ENCODE measurements at places on chromosomes 12 and 14.

DNA sequence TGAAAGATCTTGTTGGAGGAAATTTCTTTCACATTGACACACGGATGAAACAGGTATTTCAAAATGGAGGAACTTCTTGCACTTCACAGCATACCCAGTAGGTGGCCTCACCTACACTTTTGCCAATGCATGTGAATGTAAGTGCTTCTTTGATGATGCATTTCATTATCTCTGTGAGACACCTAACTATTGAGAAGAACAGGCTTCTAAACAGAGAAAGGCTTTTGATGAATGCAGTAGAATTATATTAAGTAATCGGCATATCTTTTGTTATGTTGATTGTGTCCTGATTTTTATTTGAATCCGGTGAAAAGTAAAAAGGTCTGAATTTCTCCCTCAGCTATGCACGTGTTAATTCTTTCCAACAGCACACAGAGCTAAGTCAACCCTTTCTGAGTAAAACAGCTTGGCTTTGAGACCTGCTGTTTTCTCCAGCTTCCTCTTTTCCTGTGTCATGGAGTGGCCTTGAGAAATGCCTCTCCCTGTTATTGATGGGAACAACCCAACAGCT is 399.0 kb downstream of the NAV3 start:
- DNase-seq, result no peak

DNA sequence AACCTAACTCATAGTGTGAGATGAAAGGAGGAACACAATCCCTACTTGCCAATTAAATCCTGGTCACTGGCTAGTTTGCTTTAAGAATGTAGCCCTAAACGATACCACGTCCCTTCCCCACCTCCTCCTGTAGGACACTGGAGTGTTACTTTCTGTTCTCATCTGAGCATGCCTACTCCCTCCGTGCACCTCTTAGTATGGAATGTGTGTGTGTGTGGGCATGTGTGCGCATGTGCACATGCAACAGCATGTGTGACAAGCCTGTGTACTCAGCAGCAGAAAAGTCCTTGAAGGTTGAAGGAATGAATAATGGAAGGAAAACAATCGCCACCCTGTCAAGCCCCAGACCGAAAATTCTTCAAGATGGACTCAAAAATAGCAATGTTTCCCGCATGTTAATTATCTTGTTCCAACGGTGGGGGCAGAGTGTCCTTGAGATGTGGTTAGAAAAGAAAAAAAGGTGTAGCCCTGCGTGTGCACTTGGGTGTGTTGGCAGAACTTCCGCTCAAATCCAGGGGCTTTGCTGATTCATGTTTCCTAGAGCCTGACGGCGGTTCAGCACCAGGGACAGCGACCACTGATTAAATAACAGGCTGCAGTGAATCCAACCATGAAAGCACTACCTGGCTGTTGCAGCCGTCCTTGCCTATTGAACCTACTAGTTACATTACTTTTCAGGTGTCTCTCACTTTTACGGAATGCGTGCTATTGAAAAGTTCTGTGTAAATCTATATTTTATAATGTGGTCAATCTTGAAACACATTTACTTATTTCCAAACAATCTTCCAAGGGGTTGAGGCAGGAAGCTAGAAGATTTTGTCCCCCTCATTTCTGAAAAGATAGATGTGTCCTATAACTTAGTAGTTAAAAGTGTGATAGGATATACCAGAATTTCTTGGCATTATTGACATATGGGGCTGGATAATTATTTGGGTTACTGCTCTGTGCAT is 79.8 kb downstream of the SRRM4 start:
- DNase-seq, result peak; percentile 70

DNA sequence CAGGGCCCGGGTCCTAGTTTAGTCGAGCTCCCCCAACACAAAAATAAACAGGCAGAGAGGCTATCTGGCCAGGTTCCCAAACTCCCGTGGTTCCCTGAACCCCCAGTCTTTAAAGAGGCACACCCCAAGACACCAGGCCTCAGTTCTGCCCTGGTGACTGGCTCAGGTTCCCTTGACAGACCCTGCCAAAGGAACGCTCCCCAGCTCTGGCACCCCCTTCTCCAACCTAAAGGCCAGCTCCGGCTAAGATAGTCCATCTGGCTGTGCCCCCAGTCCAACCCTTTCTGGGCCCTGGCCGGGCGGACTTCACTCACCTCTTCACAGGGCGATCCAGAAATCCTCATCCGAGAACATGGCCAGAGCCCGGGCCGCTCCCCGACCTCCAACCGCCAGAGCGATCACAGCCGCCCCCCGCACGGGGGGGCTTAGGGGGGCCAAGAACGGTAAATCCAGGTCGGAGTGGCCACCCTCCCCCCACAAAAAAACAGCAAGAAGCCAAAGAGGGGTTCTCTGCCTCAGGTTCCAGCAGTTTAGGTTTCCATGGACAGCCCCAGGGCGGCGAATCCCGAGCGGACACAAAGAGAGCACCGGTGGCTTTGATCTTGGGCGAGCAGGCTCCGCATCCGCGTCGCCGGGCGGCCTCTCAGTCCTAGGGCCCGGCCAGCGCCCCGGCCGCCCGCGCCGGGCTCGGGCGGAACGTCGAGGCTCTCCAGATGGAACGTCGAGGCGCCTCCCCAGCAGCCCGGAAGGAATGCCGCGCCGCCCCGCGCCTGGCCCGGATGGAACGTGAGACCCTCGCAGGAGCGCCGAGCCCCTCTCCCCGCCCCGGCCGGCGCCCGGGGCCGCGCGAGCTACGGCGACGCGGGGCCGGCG is 1.1 kb downstream of the KMT2D start:
- peak; percentile 58 for DNase-seq

DNA sequence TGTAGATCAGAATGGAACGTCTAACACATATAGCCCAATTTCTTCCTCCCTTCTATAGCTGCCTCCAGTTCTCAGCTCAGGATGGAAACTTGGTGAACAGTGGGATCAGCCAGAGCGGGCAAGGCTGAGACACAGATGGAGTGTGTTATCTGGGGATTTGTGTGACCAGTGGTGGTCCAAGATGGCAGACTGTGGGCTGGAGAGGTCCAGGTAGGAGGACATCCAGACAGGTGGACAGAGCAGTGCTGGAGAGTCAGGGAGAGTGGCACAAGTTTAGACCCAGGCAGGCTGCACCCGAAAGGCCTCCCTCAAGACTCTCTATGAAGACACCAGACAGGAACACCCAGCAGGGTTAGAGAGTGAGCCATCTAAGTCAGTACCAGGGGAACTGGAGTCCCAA is 116.1 kb upstream of the CPSF6 start:
- DNase-seq, result no peak

GRCh38 chr14:101082436-101083384 is 179.2 kb upstream of the RTL1 start:
- no peak for DNase-seq

GRCh38 chr14:33647385-33647786 is 303.5 kb downstream of the EGLN3 start:
- no peak for DNase-seq

DNA sequence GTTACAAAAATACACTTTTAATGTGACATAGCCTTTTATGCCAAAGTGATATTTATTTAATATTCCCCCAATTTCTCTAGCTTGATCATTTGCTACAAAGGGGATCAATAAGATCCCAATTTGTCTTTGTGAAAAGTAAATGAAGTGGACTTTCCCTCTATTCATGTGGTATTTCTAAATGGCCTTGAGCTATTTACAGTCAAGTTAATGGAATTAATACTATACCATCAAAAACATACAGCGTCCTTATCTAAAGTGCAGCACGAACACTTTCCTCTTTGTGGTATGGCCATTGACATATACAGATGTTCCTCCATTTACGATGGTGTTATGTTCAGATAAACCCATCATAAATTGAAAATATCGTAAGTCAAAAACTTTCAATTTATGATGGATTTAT is 23.2 kb downstream of the CFL2 start:
- no peak for DNase-seq

GRCh38 chr12:6360578-6361490 is 14.5 kb downstream of the SCNN1A start:
- no peak for DNase-seq

GRCh38 chr12:11958221-11959091 is 112.3 kb upstream of the BCL2L14 start:
- no peak for DNase-seq

- DNase-seq, result no peak
Observed at GRCh38 chr14:24673534-24674203, 39.7 kb upstream of the GZMB start.

- peak; percentile 36 for DNase-seq
Observed at GRCh38 chr14:23570806-23571483, 3.4 kb upstream of the AP1G2 start.

DNA sequence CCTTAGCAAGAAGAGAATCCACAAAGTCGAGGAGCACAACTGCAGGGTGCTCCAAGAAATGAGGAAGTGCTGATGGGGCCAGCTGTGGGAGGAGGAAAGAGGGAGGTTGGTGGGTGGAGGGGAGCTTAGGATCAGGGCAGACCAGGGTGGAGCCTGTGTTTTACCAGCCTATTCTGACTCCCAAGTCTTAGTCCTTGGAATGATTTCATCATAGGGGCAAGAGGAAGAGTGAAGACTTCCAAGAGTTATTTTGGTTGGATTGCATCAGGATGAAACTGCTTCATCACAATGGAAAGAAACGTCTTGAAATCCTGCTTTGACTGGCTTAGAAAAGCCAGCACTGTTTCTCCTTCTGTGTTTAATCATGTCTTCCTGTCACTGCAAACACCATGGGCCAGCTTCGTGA is 194.0 kb downstream of the DPF3 start:
- DNase-seq, result no peak

DNA sequence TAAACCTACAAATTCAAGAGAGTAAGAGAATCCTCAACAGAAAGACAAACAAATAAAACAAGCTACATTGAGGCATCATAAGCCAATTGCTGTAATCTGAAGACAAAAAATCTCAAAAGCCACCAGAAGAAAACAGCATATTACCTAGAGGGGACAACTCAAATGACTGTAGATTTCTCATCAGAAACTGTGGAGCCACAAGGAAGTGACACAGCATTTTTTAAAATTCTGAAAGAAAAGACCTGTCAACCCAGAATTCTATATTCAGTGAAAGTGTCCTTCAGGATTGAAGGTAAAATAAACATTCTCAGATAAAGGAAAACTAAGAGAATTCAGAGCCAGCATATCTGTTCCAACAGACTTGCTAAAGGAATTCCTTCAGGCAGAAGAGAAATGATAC is 147.8 kb upstream of the DHRS4 start:
- no peak for DNase-seq

- DNase-seq, result no peak
Observed at GRCh38 chr14:81211844-81212243, 8.9 kb downstream of the GTF2A1 start.

DNA sequence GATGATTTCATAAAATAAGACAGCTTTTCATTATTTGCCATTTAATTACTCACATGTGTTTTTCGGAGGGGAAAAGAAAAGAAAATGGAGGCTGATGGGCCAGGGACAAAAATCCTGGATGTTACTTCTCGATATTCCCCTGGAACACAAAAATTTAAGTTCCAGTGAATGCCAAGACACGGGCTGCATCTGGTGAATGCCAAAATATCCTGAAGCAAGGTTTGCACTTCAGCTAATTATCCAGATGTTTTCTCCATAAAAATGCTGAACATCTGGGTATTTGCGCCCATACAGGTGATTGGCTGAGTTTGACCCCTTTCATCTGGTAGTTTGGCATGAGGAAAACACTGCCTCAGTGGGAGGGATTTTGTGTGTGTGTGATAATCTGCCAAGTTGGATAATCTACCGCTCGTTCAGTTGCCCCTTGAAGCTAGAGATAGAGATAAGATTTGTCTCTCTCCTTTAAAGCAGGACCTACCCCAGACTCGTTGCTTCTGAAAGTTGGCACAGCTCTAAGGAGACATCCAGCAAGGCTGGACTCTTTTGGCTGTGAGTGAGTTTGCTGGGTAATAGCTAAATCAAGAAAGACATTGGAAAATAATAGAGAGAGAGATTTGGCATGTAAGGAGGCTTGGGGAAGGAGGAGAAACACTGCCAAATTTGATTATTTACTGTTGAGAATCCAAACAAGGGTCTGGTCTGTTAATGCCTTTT is 390.0 kb downstream of the EGLN3 start:
- DNase-seq, result peak; percentile 61

GRCh38 chr12:23576372-23576771 is 373.1 kb downstream of the SOX5 start:
- no peak for DNase-seq

GRCh38 chr12:40942326-40942725 is 245.8 kb upstream of the PDZRN4 start:
- DNase-seq, result no peak

GRCh38 chr14:93219103-93219726 is 12.2 kb downstream of the UBR7 start:
- no peak for DNase-seq

- DNase-seq, result no peak
Observed at GRCh38 chr14:72284176-72284575, 351.9 kb downstream of the RGS6 start.

DNA sequence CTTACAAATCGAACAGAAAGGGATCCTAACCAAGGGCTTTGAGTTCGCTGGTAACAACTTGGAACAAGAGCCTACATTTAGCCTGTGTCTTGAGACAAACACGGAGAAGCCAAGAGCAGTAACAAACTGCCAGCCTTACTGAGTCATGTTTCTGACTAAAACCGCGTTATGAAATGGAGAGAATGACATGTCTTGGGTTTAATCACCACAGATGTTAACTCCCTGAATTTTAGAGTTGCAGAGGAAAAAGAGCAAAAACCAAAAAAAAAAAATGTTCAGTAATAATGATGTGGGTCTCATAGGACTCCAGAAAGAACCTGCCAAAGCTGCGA is 1.0 kb downstream of the BLTP3B start:
- DNase-seq, result no peak

DNA sequence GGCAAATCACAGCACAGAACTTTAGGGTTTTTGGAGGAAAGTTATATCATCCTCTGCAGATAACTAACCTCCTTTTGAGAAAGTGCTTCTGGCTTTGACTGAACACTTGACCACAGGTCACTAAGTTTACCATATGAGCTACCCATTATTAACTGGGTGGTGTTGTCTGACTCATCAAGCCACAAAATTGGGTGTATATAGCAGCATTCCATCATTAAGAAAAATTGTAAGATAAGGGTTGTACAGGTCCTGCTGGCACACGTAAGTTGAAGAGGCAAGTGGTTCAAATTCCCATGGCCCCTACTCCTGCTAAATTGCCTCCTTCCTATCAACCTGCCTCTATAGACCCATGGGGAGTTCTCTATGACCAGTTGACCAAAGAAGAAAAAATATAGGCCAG is 39.5 kb downstream of the L2HGDH start:
- no peak for DNase-seq

- peak; percentile 19 for DNase-seq
Observed at GRCh38 chr12:49553512-49554088, 14.3 kb downstream of the MCRS1 start.

GRCh38 chr14:65173973-65174693 is 71.8 kb upstream of the MAX start:
- no peak for DNase-seq

DNA sequence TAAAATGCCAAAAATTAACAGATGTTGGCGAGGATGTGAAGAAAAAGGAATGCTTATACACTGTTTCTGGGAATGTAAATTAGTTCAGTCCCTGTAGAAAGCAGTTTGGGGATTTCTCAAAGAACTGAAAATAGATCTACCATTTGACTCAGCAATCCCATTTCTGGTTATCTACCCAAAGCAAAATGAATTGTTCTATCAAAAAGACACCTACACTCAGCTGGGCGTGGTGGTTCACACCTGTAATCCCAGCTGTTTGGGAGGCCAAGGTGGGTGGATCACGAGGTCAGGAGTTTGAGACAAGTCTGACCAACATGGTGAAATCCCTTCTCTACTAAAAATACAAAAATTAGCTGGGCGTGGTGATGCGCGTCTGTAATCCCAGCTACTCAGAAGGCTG is 279.3 kb upstream of the PDE3A start:
- DNase-seq, result no peak
